ENCODE measurements at places on chromosomes 6 and 20.
A peak's percentile ranks its signal among the peaks of the same experiment; 100 is the strongest.

- no peak for DNase-seq
Measured at GRCh38 chr6:142871910-142872331, 73.1 kb downstream of the HIVEP2 start.

GRCh38 chr6:80956898-80957297, 795.6 kb downstream of the TENT5A start:
- no peak for DNase-seq

DNA sequence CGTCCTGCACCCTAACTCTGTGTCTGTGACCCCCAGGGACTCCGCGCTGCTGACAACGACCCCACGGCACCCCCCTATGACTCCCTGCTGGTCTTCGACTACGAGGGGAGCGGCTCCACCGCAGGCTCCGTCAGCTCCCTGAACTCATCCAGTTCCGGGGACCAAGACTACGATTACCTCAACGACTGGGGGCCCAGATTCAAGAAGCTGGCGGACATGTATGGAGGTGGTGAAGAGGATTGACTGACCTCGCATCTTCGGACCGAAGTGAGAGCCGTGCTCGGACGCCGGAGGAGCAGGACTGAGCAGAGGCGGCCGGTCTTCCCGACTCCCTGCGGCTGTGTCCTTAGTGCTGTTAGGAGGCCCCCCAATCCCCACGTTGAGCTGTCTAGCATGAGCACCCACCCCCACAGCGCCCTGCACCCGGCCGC, 129.0 kb downstream of the TAF4 start:
- DNase-seq, result no peak

DNA sequence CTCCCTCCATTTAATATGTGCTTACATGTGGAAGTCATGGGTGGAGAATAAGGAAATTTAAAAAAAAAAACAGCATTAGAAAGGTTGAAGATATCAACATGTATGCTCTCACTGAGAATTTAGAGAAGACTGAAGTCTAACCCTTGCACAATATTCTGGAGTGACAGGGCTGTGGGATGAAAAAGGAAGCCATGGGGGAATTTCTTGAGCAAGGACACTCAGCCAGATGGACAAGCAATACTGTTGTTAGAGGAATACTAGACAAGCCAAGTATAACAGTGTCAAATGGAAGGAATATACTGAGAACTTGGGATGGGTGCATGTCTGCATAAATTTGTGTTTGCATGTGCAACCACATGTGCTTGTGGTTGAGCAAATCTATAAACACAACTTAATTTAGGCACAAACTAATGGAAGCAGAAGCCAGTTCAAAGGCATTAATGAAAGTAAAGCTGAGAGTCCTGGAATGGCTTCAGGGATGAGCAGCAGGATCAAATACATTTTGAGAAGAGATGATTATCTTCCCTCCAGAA, 119.7 kb downstream of the ADGRB3 start:
- no peak for DNase-seq

GRCh38 chr6:9675122-9675521, 739.8 kb downstream of the TFAP2A start:
- no peak for DNase-seq

GRCh38 chr20:11195899-11196558, 522.2 kb upstream of the JAG1 start:
- no peak for DNase-seq

DNA sequence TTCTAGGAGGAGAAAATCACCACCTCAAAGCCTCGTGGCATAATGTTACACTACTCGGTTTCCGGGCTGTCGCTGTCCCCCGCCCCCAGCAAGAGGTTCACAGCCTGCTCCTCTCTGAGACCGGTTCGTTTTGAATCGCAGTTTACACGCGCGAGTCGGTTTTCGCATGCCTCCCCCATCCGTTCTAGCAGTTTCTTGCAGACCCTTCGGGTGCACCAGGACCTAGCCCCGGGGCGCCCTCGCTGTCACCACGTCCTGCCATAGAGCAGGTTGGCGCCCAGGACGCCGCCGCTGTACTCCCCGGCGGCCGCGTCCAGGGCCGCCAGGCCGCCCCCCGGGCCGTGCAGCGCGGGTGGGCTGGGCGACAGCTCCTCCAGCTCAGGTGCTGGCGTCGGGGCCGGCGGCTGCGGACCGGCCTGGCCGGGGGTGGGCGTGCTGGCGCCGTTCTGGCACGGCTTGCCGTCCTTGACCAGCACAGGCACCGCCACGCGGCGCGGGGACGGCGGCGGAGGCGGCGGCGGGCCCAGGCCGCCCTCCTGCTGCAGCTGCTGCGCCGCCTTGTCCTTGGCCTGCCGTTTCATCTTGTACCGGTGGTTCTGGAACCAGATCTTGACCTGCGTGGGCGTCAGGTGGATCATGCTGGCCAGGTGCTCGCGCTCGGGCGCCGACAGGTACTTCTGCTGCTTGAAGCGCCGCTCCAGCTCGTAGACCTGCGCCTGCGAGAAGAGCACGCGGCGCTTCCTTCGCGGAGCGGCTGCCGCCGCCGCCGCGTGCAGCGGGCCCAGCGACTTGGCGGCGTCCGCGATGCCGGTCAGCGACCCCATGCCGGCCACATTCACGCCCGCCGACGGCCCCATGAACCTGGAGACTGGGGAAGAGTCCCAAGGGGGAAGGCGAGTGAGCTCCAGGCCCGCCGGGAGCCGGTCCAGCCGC, 1.4 kb downstream of the NKX2-4 start:
- peak; percentile 31 for DNase-seq

DNA sequence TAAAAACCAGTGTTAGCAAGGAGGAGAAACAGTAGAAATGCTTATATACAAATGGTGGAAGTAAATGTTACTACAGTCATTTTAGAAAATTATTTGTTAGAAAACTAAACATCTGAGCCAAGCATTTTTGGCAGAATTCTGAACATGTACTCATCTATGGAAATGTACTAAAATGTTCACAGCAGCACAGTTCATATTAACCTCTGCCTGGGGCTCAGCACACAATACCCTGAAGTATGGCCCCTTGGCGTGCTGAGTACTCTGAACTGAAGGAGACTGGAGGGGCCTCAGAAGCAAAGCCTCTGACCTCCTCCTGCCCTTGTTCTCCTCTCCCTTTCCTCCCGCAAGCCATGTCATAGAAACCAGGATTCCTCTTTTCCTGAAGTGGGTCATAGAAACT, 66.2 kb upstream of the RALGAPA2 start:
- no peak for DNase-seq

DNA sequence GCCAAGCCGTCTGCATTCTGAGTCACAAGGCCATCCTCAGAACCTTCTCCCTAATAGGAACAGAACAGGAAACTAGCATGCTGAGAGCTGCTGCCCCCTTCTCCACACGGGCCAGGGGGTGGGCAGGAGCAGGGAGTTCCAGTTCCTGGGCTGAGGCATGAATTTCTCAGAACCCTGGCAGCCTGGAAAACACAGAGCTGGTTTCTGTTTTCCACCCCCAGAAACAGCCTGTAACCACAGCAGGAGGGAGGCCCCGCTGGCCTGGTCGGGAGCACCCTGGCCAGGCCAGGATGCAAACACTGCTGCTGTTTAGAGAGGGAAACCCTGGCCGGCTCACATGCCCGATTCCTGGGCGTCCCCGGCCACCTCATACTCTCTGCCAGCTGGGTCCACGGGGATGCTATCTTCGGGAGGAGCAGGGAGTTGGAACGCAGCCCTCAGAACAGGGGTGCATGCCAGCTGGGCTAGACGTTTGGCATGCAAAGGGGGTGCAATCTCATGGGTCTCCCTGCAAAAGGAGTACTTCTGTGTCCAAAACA, 130.1 kb downstream of the NFATC2 start:
- DNase-seq, result no peak

DNA sequence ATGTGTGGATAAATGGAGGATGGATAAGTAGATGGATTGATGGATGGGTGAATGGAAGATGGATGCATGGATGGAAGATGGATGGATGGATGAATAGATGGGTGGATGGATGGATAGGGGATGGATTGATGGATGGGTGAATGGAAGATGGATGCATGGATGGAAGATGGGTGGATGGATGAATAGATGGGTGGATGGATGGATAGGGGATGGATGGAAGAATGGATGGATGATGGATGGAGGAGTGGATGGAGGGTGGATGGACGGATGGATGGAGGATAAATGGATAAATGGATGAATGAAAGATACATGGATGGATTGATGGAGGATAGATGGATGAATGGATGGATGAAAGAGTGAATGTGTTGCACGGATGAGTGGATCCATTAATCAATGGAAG, 3.0 kb upstream of the NFATC2 start:
- DNase-seq, result no peak

GRCh38 chr6:44534291-44534690, 146.8 kb downstream of the CDC5L start:
- DNase-seq, result no peak

GRCh38 chr6:83431545-83432155, 799 bp upstream of the ME1 start:
- no peak for DNase-seq

DNA sequence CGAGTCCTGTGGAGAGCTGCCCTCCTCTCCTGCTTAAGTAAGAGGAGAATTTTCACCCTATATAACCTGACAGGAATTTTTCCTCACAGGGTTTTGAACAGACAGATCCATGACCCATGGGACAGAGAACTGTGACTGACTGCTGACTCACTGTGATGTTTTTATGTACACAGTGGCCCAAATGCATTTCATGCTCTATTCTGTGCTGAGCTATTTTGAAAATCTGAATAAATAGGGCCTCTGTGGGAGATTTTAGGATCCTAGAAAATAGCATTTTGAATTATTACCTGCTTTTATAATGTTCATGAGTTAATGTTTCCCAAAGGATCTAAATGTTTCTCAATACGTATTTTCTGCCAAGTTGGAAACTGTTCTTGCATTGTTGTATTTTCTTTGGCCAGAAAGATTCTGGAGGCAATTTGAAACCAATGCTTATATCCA, 577.4 kb downstream of the HTR1B start:
- no peak for DNase-seq

GRCh38 chr6:32984622-32985389, 16.4 kb downstream of the BRD2 start:
- peak; percentile 80 for DNase-seq

DNA sequence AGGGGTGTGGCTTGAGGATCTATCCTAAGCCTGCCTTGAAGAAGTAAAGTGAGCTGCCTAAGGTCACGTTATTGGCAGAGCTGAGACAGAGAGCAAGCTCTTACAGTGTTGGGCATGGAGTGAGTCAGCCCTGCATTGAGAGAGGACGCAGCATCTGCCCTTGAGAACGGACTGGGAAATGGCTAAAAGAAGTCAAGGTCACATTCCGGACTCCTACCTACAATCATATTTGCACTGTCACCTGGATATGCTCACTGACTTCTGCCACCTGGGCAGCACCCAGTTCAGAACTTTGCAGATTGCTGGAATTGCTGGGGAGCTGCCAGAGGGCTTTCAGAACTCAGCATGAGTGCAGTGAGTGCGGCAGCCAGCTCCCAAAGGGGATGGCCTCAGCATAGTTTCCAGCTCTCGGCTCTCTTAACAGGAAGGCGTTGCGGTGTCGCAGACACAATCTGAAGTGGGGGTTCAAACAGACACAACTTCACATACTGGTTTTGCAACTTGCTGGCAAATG, 199.3 kb upstream of the SGK1 start:
- no peak for DNase-seq

GRCh38 chr20:48238326-48238725, 453.0 kb upstream of the SULF2 start:
- DNase-seq, result no peak

DNA sequence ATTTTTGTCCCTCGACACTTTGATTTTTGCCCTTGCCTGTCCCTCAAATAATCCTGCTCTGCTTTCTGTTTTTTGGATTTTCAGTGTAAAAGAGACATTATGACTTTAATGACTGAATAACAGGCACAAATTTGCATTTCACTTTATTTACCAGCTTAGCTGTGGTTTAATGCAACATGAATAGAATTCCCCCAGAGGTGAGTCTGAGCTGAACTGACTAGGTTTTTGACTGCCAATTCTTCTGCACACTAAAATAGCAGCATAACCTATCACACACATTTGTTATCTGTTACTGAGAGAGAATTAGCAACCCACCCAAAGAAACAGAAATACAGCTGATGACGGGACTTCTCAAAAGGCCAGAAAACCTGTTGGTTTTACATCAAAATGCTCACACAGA, 3.9 kb upstream of the RBM24 start:
- DNase-seq, result no peak

DNA sequence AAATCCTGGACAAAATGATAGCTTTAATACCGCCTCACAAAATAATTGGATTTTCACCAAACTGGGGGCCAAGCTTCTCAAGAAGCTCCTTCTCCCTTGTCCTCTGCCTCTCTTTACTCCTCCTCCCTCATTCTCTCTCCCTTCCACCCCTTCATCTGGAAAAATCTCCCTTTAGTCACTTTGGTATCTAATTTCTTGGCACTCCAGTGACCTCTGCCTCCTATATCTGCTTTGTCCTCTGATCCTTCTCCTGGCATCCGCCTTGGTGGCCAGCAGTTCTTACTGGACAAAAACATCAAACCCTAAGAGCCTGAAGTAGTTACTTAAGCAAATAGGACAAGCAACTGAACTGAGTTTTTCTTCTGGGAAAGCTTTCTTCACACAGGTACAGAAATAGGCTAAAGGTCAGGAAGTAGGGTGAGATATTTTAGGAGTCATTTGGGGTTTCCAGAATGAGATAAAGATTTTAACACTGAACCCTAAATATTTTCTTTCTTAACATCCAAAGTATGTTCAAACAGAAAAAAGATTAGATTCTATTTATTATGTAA, 220.7 kb downstream of the ARHGAP18 start:
- DNase-seq, result no peak

DNA sequence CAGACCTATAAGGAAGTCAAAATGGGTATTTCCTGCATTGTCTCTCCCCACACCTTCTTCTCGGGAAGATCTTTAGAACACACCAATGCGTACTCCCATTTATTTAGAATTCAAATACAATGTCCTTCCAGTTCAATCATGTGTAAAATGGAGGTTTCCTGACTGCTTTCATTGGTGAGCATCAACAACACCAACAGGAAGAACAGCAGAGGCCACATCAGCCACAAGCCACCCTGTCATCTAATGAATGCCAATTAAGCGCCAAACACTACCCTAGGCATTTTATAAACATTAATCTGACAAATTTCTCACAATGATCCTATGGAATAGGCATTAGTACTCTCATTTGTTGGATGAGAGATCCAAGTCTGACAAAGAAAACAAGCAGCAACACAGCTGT, 68.4 kb upstream of the SMLR1 start:
- no peak for DNase-seq

DNA sequence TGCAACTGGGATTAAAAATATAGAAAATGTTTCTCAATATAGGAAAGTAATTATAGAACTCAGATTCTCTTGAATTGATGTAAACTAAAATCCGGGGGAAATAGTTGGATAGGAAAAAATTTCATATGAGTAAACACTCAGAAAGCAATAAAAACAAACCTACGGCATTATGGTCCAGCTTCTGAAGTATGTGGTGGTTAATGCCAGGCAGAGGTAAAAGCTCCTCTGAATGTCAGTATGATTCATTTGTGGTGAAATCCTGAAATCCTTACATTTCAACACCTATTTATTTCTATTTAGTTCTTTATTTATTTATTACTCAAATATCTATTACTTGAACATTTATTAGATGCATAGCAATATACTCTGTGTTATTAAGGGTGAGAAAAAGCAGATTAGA, 145.1 kb downstream of the RIMS1 start:
- DNase-seq, result no peak

Measured in activated CD8-positive, alpha-beta memory T cell treated with anti-CD3 and anti-CD28 coated beads for 4 hours (primary cell).